Karpas-422 (cell line): ENCODE measurements at places on chromosomes 4 and X. TPM values are rescaled to one million over a fixed set of nuclear protein-coding genes. Genes with fewer than 3 reads are reported as not detected.

GRCh38 chr4:51849430-51849829 is 6.5 kb downstream of the DCUN1D4 start:
- DNase-seq: no peak

DNA sequence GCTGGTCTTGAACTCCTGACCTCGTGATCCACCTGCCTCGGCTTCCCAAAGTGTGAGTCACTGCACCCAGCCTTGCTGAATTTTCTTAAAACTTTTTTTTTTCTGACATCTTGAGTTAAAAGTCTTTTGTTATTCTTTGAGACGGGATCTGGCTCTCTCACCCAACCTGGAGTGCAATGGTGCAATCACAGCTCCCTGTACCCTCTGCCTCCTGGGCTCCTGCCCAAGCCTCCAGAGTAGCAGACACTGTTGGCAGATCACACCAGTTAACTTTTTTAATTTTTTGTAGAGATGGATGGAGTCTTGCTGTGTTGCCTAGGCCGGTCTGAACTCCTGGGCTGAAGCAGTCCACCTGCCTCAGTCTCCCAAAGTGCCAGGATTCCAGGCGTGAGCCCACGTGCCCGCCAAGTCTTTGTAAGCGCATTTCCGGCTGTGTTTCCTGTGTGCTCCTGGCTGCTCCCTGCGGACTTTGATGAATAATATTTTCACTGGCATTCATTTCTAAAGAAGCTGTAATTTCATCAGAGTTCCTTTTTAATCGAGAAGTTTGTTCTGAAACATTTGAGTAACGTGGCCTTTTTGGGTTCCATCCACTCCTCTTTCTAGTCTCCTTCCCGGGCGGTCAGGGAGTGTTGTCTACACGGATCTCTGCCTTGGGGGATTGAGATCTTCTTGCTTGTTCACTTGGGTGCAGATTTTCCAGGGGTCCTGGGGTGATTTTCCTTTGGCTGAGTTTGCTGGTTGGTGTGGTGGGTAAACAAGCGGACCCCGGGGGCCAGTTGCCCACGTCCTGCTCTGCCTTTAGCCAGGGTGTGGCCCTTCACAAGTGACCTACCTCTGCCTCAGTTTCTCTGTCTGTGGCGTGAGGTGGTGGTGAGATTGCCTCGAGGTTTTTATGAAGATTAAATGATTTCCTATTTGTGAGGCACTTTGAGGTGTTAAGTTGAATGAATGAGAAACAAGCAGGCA is 44.4 kb downstream of the PCGF3 start:
- DNase-seq: no peak

The PRR32 gene
- not detected in 2 replicates for total RNA-seq

DNA sequence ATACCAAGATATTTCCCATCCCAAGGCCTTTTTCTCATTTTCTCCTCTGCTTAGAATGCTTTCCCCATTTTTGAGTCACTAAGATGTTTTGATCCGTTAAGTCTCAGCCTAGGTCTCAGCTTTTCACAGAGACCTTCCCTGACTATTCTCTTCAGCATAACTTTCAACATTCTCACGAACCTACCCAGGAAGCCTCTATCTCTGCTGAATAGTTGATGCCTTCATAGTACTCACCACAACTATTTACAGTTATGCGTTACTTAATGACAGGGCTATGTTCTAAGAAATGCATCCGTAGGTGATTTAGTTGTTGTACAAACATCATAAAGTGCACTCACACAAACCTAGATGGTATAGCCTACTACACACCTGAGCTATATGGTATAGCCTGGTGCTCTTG is 64.5 kb downstream of the ARL9 start:
- DNase-seq: no peak

GRCh38 chr4:144732584-144733428 is 86.8 kb downstream of the HHIP start:
- DNase-seq: no peak

The ZNF157 gene
- 0.52 and 0.90 TPM in 2 replicates for total RNA-seq

The SPIN2A gene
- 0.97 TPM in 1 of 2 replicates, not detected in the other for total RNA-seq

The MND1 gene
- total RNA-seq: 46.9 and 47.1 TPM in 2 replicates

DNA sequence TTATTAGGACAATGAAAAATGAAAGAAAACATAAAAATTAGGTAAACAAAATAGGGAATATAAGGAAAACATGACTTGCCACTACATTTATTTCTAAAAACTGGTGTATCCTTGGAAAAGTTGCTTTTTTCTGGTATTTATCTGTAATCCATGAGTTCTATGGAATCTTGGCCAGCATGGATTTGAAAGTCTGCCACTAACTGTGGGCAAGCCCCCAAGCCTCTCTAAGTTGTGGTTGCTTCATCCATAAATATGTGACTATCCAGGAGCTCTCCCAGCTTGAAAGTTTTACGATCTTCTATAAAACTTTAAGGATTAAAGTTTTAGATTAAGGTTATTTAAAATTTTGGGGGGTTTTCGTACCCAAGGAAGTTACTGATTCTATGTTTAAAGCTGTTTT is 21.8 kb downstream of the RPS6KA3 start:
- DNase-seq: no peak

The DUSP21 gene
- total RNA-seq: not detected in 2 replicates

DNA sequence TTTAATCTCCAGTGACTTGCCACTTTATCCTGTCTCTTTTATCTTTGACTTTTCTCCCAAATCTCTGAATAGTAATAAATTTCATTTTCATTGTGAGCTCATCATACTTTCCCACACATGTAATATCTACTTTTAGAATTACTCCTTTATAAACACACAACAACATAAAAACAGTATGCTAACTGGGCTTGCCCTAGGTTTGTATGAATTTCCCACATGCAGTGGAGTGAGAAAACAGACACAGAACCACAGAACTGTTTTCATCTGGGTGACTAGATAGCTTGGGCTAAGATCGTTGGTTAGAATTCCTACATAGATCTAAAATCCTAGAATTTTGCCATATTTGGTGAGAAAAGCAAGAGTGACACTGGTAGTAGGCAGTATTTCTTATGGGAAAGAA is 409.5 kb downstream of the SPRY1 start:
- no peak for DNase-seq

- peak; percentile 64 for DNase-seq
These were observed 434.7 kb downstream of the PACRGL start for GRCh38 chr4:21134994-21135393.

- no peak for DNase-seq
These were observed 146.7 kb upstream of the VEGFC start for GRCh38 chr4:176939445-176939844.

DNA sequence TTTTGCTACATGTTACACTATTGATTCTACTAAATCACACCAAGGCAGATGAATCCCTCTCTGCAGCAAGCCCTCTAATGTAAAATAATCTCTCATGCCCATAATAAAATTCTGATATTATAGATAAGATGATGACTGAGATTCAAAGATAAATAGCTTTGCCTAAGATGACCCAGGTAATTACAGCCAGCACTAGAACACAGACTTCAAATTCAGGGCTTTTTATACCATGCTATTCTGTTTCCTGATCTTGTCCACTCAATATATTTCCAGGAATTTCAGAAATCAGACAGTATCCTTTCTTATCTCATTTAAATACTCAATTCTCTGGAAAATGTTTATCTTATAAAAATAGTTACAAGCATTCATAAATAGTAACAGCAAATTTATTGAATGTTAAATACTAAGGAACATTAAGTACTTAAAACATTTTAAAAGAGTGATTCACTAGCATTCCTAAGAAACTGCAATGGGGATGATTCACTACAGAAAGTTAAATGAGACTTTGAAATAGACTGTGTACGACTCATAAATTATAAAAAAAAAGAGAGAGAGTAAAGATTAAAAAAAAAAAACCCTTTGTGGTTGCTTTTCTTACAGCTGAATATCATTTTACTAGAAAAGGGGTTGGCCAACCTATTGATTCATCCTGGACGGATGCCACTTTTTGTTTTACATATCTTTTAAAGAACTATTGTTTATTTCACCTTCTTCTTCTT is 45.8 kb upstream of the IL21 start:
- DNase-seq: no peak

- no peak for DNase-seq
These were observed 23.1 kb downstream of the CENPC start for GRCh38 chr4:67522230-67522629.

The VSIG1 gene
- total RNA-seq: not detected in 2 replicates

- DNase-seq: peak; percentile 61
These were observed 30.8 kb downstream of the DAPP1 start for GRCh38 chr4:99847362-99847976.

DNA sequence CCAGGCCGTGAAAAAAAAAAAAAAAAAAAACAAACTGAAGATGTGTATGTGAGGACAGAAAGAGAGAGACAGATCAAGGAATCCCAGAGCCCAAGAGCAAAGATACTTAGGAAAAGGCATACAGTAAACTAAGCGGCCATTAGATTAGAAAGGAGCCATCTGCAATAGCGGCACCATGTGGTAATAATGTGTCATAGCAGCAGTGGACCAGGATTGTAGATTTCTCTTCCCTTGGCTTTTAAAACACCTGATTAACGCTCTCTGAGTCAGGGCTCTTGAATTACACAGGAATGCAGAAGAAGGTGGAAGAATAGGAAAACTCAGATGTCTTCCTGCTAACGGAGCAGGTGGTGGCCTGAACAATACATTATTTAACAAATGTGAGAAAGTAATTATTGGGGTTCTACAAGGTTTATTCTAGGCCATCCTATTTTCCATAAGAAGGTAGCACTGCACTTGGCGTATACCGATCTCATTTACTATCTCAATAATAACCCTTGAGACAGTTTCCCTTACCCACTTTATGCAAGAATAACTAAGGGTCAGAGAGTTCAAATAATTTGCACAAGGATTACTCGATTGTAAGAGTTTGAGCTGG is 182.7 kb downstream of the KCNIP4 start:
- peak; percentile 74 for DNase-seq

The GYG2 gene
- not detected in 2 replicates for total RNA-seq

The SPINK2 gene
- not detected in 2 replicates for total RNA-seq

GRCh38 chr4:10336471-10336870 is 120.8 kb downstream of the ZNF518B start:
- DNase-seq: no peak

DNA sequence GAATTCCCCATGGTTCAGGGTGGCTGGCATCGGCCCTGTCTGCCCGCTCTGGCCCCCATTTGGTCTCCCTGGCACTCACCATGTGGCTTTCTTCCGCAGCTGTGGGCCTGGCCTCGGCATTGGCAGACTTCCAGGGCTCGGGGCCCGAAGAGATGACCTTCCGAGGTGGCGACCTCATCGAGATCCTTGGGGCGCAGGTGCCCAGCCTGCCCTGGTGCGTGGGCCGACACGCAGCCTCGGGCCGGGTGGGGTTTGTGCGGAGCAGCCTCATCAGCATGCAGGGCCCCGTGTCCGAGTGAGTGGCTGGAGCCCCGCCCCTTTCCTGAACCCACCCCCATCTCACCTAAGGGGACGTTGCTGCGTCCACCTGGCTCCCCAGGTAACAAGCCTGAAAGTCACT is 20.1 kb downstream of the SH3TC1 start:
- DNase-seq: no peak

- no peak for DNase-seq
These were observed 17.0 kb upstream of the ZNF280C start for GRCh38 chrX:130285710-130286109.

The SPP1 gene
- not detected in 2 replicates for total RNA-seq

The PNCK gene
- not detected in 2 replicates for total RNA-seq

DNA sequence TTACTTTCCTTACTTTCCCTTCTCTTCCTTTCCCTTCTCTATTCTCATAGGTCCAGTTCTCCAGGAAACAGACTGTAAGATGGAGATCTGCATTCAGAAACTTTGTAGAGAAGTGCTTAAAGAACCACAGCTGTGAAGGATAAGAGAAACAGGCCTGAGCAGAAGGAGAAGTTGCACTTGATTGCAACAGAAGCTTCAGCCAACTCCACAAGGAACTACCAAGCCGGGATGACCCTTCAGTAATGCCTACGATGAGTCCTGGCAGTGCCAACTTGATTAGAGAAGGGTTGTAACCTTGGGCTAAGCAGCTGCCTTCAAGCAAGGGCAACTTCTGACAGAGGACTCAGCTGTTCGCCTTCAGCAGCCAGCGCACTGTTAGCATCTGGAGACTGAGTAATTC is 413.3 kb upstream of the RASGEF1B start:
- DNase-seq: no peak

- DNase-seq: no peak
These were observed 269.1 kb upstream of the ZFP42 start for GRCh38 chr4:187726485-187726884.
